Activated CD4-positive, alpha-beta T cell treated with anti-CD3 and anti-CD28 coated beads, Interleukin-2, amount 50 U/mL, for 1 hour (primary cell): ENCODE measurements at places on chromosomes 4 and X.

GRCh38 chr4:99430106-99430505, 5.0 kb downstream of the ADH7 start:
- DNase-seq: no peak

GRCh38 chrX:46354481-46354880, 190.7 kb downstream of the ZNF674 start:
- DNase-seq: no peak

GRCh38 chrX:104098919-104099318, 13.4 kb upstream of the ZCCHC18 start:
- DNase-seq: no peak

GRCh38 chr4:165814256-165815020, 58.6 kb upstream of the TLL1 start:
- DNase-seq: no peak

DNA sequence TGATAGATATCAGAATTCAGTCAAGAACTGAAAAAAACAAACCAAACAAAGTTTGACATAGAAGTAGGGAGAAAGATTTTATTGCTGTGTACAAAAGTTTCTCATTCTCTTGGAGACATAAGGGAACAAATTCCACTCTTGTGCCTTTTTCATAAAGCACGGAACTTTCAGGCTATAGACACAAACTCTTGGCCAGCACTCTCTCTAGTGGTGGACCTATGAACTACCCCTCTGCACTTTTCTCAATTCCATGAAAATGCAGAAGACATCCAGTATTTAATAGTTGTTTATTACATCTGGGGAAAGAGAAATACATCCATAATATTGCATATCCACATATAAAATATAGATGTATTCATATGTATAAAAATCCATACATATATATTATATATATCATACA, 291.6 kb upstream of the HS3ST1 start:
- no peak for DNase-seq

DNA sequence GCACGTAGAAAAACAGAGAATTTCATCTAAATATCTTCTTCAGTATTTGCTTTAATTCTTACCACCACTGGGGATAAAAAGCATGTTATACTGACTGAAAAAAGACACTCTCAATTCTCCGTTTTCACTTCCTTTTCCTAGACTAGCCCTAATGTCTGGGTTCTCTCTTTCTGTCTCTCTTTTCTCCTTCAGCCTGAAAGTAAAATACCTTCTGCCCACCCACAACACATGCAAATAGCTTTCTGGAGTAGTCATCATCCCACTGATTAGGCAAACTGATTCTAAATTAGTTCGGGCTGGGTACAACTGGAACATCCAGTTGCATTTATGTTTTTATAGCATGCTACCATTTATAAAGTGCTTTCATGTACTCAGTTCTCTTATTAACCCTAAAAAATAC, 142.4 kb upstream of the ANKRD50 start:
- no peak for DNase-seq

DNA sequence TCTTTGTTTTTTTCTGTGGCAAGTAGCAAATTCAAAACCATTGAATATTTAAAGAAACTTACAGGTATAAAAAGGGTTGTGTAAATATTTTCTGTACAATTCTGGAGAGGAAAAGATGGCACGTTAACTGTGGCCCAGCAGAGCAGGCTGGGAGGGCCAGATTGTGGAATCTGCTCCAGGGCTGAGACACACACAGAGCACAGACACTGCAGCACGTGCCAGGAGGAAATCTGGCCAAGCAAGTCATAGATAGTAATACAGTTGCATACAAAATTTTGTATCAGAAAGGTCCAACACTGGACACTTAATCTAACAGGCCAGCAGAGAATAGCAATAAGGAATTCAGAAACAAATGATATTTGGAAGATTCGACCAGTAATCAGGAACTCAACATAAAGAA, 763.7 kb downstream of the PDHA2 start:
- no peak for DNase-seq

GRCh38 chr4:23485801-23486200, 404.0 kb downstream of the PPARGC1A start:
- no peak for DNase-seq
